ENCODE measurements at places on chromosomes 5 and 9.

- no peak for DNase-seq
These were observed 627.3 kb upstream of the NUDT12 start for GRCh38 chr5:104189909-104190308.

DNA sequence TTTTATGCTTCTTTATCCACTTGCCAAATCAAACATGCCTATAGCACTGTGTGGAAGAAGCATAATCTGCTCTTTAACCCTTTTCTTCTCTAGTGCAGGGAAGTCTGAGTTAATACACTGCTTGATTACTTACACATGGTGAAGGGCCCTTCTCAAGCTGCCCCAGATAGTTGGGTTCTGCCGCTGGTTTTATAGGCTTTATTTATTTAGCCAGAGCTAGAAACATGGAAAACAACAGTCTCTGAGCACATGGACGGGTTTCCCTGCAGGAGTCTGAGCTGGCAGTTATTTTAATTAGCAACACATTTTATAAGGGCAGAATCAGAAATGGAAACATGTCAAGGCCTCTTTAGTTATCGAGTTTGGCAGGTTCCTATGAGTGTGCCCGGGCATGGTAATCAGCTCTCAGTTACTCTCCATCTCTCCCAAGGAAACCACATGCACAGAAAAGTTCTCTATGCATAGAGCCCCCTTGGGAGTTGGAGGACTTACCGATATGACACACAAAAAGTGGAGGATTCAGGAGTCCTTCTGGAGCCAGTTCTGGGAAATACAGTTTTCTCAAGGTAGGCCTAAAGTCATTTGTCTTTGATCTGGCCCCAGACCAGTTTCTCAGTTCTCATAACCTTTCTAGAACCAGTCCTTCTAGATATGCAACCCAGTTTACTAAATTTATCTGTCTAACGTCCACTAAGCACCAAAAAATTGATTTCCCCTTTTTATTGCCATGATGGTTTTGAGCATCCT, 564.8 kb downstream of the ACTL7B start:
- no peak for DNase-seq

- DNase-seq: no peak
These were observed 6.9 kb upstream of the IGFBPL1 start for GRCh38 chr9:38431116-38431515.

- DNase-seq: no peak
These were observed 90.0 kb upstream of the NIPBL start for GRCh38 chr5:36786448-36787012.

GRCh38 chr9:125707472-125707804, 430 bp upstream of the MAPKAP1 start:
- DNase-seq: no peak

DNA sequence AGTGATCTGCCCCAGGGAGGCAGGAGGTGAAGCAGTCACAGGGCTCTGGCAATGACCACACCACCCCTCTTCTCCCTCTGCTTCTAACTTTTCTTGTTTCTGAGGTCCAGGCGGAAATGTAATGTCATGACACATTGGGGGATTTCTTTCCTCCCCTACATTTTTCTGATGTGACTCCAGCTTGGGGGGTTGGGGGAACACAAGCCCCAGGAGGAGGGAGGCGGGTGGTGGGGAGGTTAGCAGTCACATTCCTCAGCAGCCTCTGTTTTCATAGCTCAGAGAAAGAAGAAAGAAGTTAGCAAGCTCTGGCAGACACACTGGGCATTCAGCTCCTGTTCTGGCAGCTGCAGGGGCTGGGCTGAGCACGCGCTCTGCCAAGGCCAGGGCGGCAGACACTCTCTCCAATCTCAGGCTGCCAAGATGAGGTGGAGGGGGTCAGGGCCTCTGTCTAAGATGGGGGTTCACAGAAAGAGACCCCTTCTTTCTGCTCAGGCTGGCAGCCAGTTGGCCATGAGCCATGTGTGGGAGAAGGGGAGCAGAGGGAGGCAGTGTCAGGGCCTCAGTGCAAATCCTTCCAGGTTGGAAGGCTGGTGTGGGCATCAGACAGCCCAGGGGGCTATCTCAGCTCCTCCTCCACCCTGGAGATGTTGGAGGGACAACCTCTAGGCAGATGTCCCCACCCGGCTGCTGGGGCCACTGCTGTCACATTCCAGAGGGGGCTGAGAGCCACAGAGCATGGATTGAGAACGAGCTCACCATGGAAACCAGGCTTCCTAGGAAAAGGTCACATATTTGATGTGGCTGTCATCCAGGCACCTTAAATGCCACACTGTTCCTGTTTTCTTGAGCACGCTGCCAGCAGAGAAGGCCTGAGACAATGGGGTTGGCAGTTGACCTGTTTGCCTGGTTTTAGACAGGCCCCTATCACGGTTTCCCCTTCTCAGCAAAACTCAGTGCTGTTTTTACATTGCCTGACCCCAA, 20.1 kb upstream of the PFDN1 start:
- peak; percentile 82 for DNase-seq

DNA sequence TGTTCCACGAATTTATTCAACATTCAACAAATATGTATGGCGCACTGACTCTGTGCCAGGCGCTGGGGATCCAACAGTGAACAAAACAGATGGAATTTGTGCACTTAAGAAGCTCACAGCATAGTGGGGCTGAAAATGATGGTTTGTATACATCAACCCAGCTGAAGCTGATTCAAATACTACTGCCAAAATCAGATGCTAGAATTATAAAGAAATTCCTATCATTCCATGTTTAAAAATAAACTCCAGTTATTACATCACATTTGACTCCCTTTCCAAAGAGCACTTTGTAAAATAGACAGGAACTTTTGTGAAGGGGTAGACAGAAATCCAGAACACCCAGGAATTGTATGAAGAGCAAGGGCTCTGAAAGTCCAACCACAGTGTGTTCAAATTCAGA, 54.1 kb downstream of the ZNF608 start:
- DNase-seq: no peak

GRCh38 chr9:134707031-134707680, 65.6 kb downstream of the COL5A1 start:
- peak; percentile 7 for DNase-seq

DNA sequence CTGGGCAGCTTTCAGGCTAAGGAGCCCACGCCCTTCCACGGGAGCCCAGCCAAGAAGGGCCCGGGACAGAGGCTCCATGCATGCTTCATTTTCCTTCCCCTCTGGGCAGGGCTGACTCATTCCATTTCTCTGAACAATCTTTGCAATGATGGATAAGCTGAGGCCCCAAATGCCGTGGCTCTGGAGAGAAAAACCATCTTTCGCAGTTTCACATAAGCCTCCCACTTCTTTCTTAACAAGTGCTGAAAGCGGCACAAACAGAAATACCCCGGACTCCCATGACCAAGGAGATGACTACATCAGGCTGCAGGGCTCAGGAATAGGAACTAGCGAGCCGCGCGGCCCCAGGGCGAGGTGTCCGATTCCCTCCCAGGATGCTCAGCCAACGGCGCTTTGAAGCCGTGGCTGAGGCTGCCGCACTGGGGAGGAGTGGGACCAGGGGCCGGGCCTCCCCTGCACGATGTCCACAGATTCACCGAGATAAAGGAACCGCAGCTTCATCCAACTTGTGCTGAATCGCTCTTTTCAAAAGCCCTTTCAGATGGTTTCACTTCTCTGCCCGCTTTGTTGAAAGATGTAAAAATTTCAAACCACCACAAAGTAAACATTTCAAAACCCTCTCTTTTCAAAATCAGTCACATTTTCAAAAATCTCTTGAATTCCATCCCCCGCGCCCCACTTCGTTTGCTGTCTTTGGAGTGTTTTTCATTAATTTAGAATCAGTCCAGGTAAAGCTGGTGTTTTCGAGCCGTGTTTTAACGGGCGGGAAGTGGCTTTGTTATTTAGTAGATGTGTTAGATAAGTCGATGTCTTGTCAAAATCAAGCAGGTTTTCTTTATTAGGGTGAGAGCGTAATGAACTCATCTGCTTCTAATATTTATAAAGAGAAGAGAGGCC, 96.5 kb upstream of the LMX1B start:
- DNase-seq: no peak

- DNase-seq: peak; percentile 55
These were observed 596 bp upstream of the ADAMTS6 start for GRCh38 chr5:65482296-65482735.

GRCh38 chr9:121860744-121861143, 209.3 kb downstream of the DAB2IP start:
- DNase-seq: no peak

DNA sequence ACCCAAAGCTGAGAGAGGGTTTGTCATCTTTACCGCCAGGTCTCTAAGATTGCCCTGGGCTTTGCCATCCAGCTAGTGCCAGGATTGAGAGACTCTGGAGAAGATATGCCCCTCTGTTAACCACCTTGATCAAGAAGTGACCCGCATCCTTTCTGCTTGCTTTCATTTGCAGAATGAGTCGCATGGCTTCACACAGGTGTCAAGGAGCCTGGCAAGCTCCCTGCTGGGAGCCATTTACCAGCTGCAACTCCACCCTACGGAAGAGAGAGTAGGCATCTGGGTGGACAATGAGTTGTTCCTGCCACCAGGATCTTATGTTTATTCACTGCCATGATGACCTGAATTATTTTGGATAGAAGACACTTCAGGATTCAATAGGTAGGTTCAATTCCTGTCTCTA, 43.0 kb downstream of the HSD17B3 start:
- no peak for DNase-seq

GRCh38 chr9:133321411-133321935, 14.5 kb downstream of the SURF6 start:
- DNase-seq: no peak
